Neural crest cell (in vitro differentiated cells): ENCODE measurements at places on chromosomes 2 and 18.

DNA sequence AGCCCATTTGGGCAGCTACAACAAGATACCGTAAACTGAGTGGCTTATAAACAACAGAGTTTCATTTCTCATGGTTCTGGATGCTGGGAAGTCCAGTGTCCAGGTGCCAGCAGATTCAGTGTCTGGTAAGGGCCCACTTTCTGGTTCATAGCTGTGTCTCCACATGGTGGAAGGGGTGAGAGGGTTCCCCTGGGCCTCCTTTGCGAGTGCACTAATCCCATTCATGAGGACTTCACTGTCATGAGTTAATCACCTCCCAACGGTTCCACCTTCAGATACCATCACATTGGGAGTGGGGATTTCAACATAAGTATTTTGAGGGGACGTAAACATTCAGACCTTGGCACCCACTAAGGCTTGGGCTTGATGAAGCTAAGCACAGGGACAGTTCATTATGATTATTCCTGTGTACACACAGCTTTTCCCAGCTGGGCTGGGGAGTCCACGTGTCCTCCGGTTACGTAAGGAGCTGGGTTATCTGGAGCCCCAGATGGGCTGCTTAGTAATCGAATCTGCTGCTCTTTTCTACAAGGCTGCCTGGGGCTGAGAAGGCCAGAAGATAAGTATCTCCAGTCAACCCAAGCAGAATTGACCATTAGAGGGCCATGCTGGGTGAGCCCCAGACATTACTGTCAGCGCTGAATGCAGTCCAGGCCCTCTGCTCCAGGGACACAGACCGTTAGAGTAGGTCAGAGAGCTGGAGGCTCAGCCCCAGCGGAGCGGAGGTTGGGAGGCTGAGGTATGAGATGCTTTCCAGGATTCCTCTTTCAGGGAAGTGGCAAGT lies 42.7 kb downstream of the EPAS1 start:
- no peak for DNase-seq

GRCh38 chr2:43060390-43061016 lies 165.9 kb downstream of the ZFP36L2 start:
- no peak for DNase-seq

DNA sequence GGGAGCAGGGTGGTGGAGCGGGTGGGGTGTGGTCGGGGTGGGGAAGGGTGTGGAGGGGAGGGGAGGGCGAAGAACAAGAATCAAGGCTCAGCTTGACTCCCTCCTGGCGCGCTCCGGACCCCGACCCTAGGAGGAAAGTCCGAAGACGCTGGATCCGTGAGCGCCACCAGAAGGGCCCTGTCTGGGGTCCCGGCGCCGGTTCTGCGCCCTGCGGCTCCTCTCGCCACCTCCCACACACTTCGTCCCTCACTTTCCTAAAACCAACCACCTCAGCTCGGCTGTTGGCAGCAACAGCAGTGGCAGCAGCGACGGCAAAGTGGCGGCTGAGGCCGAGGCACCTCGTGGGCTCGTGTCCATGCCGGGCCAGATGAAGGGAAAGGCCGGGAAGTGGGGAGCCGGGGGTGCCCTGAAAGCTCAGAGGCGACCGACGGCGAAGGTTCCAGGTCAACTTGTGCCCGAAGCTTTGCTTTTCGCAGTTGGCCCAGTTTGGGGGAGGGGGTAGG lies 2.1 kb downstream of the KLHL14 start:
- peak; percentile 2 for DNase-seq

DNA sequence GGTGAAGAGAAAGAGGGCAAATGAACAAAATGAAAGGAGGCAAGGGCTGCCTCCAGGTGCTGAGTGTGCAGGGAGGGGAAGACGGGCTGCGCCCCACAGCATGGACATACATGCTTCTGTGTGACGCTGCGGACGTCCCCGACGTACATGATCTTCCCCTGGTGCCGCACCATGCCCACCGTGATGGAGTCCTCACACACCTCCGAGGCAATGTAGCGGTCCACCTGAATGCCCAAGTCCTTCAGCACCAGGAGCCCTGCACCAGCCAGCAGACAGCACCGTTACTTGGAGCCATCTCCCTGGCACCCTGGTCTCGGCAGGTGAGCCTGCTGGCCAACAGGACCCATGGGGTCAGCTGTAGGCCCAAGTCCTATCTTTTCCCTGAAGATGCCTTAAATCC lies 73.1 kb upstream of the POMC start:
- no peak for DNase-seq

- DNase-seq: no peak
Observed at GRCh38 chr2:147550995-147551731, 293.7 kb upstream of the ACVR2A start.

GRCh38 chr2:229652796-229653195 lies 61.6 kb downstream of the DNER start:
- no peak for DNase-seq

DNA sequence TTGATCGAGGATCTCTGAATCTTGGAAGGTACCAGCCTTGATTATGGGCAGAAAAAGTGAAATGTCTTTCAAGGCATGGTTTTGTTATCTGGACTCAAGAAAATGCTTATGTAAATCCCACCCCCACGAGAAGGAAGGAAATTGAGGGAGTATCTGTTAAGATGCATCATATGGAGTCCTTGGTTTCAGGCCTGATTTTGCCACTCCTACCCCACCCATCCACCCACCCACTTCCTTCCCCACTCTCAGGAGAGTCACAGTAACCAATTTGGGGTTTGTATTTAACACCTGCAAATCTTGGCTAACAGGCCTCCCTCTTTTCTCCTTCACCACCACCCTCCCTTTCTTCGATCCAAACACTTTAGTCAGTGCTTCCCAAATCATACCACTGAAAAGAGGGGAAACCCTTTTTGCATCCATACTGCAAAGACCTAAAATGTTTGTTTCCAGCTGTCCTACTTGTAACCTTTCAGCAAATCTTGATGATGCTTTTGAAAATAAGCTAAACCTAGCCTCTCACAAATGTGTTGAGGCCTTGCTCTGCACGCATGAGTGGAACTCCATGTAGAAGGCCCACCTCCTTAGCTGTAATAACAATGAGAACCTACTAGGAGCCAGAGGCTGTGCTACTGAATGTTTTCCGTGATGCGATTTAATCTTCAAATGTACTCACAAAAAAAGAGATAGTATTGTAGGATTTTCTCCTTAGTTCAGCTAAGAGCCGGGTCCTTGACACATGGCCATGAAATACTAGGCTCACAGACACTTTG lies 34.8 kb downstream of the POU3F3 start:
- DNase-seq: no peak

DNA sequence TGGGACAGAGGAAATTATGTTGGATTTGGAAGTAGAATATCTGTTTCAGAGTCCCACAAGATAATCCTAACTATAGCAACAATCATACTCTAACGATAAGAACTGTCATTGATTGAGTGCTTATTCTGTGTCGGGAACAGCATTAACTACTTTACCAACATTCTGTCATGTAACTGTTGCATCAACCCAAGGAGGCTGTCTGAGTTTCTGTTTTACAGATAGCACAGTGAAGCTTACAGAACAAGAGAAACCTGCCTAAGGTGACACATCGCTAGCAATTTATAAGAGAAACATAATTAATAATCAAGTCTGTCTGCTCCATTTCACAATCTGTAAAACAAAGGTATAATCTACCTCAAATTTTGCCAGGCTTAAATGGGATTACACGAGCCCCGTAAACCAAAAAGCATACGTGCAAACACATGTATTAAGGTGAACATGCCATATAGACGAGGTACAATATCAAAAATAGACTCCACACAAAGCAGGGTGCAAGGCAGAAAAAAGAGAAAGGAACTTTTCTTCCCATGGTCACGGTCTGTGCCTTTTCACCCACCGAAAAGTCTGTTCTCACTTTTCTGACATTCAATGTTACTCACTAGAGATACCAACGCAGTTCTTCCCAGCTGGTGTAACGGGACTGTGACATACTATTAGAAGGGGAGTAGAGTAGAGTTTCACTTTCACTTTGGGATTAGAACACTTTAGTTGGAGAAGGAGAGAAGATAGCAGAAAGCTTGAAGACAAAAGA lies 37.2 kb upstream of the SLC8A1 start:
- DNase-seq: no peak

GRCh38 chr2:10169581-10169980 lies 47.0 kb downstream of the RRM2 start:
- no peak for DNase-seq

DNA sequence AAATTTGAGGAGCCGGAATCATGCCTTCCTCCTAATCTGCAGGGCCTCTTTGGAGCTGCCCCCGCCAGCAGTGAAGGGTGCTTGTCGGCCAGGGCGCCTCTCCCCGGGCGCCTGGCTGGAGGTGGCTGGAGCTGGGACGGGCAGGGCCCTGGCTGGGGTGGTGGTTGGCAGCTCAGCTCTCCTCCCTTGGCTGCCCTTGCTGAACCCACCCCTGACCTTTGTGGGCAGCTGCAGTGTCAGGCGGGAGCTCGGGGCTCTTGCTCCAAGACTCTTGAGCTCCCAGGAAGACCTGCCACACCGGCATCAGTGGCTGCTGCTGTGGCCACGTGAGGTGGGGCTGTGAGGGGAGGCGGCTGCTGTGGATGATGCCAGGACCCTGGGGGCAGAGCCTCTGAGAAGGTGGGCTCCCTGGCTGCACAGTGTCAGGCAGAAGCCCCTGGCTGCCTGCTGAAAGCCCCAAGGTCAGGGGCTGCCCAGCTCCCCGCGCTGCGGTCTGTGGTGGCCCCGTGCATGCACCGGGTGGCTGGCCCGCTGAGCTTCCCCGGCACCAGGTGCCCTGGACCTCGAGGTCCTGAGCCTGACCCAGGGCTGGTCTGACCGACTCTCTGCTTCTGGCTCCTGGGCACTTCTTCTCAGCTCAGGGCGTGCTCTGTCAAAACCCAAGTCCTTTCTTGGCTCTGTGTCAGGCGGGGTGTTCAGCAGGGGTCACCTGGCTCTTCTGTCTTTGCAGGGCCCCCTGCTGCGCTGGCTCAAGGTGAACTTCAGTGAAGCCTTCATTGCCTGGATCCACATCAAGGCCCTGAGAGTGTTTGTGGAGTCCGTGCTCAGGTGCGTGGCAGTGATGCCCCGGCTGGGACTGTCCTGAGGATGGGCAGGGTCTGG lies 34.5 kb downstream of the PDIA6 start:
- no peak for DNase-seq

DNA sequence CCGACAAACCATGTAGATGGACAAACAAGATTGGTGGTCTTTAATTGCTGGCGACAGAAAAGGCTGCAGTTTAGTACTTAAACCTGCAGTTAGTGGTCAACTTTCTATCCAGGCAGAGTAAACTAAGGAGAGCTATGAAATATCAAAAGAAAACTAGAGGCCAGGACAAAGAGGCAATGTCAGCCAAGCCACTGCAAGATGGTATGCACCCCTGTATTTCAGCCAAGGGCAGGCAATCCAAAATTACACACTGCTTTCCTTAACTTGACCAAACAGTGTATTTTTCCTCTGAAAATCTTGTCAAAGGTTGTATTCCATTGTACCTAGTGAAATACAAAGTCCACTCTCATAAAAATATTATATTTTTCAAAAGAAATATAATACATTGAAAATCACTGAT lies 9.3 kb downstream of the NIFK start:
- DNase-seq: no peak

- no peak for DNase-seq
Observed at GRCh38 chr2:28326469-28326805, 66.2 kb upstream of the FOSL2 start.

DNA sequence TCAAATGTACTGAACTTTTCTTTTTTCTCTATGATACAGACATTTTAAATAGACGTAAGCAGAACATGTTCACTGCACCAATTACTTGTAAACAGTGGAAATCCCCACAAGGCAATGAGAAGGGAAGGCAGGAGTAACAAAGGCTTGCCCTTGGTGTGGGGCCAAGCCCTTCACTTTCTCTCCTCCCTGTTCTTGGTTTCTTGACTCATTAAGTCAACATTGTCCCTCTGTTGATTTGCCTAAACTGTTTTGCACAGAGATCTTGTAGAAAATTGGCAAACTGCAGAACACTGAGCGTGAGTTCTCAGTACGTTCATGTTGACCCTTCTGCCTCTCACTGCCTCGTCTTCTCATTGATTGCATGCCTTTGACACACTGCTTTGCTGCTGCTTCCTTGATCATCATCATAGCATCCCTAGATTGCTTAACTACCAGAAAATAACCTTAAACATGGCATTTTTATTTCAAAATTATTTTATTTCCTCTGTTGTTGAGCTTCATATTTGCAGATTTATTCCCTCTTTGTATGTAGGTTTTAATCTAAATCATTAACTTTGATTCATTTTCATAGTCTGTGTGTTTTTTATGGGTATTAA lies 257.7 kb downstream of the PTGR3 start:
- no peak for DNase-seq

- no peak for DNase-seq
Observed at GRCh38 chr2:150341982-150342680, 145.3 kb downstream of the RND3 start.

DNA sequence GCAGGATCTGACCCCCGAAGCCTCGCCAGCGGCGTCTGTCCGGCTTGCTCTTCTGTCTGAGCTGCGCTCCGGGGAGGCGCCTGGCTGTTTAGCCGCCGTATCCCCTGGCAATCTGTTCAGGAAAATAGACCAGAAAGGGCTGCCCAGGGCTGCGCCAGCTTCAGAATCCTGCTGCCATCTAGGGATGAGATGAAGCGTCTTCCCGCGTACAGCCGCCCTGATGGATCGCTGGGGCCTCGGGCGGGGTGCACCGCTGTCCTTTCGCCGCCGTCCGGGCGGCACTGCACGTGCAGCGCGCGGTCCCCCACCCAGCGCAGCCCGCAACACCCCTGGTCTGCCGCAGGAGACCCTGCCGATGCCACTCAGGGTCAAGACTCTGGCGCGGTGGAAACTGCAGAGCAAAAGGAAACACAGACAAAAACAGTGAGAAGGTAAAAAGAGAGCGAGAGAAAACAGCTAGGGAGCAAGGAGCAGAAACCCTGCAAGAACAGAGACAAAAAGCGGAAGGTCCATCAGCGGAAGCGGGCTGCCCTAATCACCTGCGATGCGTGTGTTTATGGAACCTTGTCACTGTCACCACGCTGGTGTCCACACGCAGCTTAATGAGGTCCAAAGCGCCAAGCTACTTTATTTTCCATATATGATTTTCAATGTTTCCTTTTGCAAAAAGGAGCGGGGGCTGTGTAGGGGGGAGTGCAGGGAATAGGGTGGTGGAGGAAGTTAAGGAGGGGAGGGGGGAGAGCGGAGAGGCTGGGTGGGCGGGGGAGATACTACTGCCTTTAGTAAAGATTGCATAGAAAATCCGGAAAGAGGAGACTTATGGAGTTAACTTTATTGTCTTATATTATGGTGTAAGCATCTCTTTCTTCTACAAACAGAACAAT lies 2113.3 kb upstream of the PIK3C3 start:
- peak; percentile 59 for DNase-seq
